PC-9 (cell line): ENCODE measurements at places on chromosomes 1 and 21.

DNA sequence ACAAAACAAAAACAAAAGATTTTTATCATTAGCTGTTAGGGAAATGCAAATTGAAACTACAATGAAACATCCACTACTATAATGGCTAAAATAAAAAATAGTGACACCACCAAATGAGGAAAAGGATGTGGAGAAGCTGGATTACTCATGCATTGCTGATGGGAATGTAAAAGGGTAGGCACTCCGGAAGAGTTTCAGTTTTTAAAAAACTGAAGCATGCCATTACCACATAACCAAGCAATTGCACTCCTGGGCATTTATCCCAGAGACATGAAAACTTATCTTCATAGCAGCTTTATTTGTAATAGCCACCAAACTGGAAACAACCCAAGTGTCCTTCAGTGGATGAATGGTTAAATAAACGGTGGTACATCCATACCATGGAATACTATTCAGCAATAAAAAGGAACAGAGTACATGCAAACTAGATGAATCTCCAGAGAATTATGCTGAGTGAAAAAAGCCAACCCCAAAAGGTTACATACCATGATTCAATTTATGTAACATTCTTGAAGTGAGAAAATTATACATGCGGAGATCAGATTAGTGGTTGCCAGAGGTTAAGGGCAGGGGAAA lies 14.5 kb upstream of the CFAP298 start:
- no peak for DNase-seq

GRCh38 chr1:25556791-25557476 lies 13.5 kb downstream of the LDLRAP1 start:
- DNase-seq, result peak; percentile 73

DNA sequence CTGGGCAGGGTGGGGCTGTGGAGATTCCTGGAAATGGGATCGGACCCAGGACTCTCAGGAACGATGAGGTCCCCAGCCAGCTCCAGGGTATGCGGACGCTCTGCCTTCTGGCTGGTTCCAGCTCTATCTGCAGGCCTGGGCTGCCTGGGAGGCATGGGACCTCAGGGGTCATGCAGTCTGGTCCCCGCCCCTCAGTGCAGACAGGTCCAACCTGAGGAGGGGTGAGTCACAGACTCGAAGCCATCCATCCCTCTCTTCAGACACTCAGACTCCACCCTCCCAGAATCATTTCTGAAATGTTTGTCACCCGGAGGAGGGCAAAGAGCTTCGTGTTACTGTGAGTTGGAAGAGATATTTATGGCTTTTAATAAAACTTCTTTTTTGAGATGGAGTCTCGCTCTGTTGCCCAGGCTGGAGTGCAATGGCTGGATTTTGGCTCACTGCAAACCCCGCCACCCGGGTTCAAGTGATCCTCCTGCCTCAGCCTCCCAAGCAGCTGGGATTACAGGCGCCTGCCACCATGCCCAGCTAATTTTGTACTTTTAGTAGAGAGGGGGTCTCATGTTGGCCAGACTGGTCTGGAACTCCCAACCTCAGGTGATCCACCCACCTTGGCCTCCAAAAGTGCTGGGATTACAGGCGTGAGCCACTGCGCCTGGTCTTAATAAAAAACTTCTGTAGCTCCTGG lies 5.9 kb upstream of the MYOM3 start:
- DNase-seq, result peak; percentile 79

- DNase-seq, result no peak
Measured at GRCh38 chr1:23931491-23931880, 18.3 kb upstream of the CNR2 start.

- no peak for DNase-seq
Measured at GRCh38 chr1:93593854-93594602, 87.6 kb downstream of the BCAR3 start.

GRCh38 chr1:236882678-236883077 lies 87.6 kb downstream of the MTR start:
- DNase-seq, result no peak
